Fibroblast of lung (primary cell): ENCODE measurements at places on chromosomes 5 and 9.

DNA sequence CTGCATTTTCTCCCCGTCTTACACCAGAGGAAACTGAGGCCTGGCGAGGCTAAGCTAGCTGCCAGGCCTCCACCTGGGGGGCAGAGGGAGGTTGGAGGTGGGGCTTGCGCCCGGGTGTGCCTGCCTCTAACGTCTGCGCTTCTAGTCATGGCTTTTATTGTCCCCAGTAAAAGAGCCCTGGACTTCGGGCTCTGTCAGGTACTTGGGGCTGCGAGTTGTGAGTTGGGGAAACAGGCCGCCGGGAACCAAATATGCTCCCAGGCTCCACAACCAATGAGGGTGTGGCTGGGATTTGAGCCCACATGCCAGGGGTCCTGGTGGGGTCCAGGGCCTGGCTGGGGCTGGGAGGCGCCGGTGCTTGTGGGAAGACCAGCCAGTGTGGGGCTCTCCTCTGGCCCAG, 57.4 kb upstream of the NOTCH1 start:
- DNase-seq = no peak

- DNase-seq = no peak
These were observed 20.1 kb downstream of the DOCK2 start for GRCh38 chr5:169657127-169657526.

DNA sequence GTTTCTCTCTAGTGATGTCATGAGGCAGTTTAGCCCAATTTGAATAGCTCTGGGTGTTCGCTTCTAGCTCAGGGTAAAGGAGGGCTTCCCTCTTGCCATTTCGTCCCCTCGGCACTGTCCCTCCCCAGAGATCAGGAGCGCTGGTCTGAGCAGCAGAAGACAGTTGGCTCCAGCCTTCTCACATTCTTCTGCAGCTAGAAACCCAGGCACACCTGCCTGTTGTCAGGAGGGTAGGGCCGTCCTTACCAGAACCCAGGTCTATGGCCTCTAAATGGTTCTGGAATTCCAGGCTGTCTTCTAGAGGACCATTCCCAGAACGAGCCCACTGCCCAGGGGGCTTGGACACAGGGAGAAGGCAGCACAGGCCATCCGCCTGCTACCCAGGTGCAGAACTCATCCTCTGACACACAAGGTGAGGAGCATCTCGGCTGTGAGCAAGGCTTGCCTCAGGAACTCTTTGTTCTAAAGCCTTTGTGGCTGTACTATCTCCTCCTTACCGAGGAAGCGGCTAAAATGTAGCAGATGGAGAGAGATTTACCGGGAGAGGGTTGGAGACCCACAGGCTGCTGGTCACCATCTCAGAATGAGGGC, 255.6 kb upstream of the IRX2 start:
- DNase-seq = no peak

DNA sequence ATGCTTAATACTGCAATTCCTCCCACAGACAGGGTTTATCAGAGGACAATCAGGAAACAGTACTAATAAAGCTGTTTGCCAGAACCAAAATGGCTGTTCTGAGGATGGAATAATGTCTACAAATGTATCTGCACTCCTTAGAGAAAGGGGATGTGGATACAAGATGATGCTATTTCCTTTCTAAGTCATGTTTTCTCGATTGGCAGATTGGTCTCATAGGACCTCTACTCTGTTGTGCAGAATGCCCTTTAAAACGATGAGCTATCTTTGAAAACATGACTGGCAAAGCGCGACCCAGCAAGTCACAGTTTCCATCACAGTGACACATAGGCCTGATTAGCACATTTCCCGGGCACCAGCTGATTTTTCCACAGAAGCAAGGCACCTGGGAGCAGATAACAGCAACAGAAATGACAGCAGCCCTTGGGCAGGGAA, 54.0 kb downstream of the AOPEP start:
- no peak for DNase-seq

- no peak for DNase-seq
These were observed 59.1 kb downstream of the PFDN1 start for GRCh38 chr5:140243706-140244250.

GRCh38 chr5:176180339-176180738, 57.9 kb upstream of the SIMC1 start:
- peak; percentile 39 for DNase-seq

GRCh38 chr5:73867345-73868335, 241.6 kb downstream of the ARHGEF28 start:
- DNase-seq = peak; percentile 56

DNA sequence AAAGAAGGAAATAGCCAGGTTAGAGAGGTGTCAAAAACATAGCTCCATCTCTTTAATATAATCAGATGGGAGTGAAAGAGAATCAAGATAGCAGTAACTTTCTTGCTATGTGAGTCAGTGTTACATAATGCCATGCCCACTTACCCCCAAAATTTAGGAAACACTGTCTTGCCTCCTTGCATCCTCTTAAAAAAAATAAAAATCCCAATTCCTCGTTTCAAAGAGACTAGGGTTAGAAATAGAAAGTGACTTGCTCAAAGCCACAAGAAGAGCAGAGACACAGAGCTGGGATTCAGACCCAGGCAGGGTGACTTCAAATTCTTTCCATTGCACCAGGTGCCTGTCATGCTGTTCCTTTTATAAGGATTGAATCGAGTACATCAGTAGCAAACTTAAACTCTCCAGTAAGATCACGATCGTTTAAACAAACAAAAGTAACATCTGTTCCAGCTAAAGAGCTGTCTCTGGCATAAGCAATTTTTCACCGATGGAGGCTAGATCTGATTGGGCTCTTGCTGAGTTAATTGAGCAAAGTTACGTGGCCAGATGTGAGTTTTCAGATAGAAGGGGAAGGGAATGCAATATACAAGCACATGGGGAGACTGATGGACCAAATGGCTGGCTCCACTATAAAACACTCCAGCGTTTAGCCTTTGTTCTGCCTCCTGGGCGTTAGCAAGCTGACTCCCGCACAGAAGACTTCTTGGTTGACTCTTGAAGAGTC, 176.9 kb downstream of the PALM2AKAP2 start:
- peak; percentile 74 for DNase-seq

- no peak for DNase-seq
These were observed 346.9 kb downstream of the DEPDC1B start for GRCh38 chr5:60352992-60353599.

- DNase-seq = no peak
These were observed 11.9 kb upstream of the COL15A1 start for GRCh38 chr9:98931600-98932389.

DNA sequence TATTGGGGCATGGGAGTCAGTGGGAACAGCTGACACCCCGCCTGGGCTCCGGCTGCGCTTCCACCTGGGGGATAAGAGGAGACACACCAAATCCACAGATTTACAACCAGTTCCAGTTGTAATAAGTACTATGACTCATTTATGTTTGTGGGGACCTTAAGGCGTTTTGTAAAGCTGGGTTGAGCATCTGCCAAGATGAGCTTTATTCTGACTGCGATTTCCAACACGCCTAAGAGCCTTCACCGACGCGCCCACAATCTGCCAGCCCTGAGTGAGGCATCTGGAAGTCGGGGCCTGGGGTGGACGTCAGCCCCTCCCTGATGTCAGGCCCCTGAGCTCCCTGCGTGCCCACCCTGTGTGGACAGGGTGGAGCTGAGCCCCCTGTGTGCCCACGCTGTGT, 14.3 kb upstream of the LHX3 start:
- DNase-seq = peak; percentile 65

DNA sequence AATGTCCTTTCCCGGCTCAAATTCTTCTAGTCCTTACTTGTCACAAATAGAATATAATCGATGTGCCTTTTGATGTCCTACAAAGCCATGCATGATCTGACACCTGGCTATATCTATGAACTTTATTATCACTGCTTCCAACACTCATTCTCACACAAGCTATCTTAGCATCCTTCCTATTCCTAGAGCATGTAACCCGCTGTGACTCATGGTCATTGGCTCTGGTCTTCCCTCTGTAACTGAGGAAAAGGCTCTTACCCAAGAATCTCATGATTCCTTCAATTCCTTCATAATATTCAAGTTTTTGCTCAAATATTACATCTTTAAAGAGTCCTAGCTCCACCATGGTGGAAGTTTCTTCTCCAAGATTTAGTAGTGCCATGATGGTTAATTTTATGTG, 480.0 kb upstream of the PAPPA start:
- peak; percentile 51 for DNase-seq
